Suppressor macrophage treated with lipopolysaccharide for 4 hours (primary cell): ENCODE measurements at places on chromosomes 11 and 22.

DNA sequence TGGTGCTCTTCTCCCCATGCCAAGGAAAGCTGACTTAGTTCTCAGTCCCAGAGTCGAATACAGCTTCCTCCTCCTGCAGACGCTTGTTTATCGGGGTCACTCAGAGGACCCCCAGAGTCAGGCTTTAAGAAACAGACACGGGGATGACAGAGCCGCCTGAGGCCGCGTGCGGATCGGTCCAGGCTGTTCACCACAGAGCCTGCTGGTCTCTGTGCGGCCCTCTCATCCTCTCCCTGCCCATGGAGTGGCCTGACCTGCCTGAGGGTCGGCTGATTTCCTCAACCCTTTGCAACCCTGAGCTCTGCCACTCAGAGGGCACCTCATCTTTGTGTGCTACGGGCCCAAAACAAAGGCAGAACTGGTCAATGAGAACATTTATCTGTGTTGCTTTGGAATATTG, 2.1 kb downstream of the GAL start:
- DNase-seq: no peak

DNA sequence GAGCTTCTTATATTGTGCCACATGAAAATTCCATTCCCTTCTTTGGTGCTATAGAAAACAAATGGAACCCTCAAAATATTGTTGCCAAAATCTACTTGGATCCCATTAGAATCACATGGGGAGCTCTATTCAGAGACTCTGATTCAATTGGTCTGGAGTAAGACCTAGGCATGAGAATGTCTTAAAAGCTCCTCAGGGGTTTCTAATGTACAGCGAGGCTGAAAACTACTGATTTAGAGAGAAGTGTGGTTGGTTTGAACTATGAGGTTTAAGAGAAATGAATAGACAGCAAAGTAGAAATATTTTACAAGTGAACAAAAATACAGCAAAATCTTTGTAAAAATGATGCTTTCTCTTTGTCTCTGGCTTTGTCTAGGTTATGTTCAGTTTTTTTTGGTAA, 514.7 kb downstream of the CNTN5 start:
- no peak for DNase-seq

- no peak for DNase-seq
These were observed 1169.3 kb downstream of the LRRC4C start for GRCh38 chr11:40290171-40290631.

DNA sequence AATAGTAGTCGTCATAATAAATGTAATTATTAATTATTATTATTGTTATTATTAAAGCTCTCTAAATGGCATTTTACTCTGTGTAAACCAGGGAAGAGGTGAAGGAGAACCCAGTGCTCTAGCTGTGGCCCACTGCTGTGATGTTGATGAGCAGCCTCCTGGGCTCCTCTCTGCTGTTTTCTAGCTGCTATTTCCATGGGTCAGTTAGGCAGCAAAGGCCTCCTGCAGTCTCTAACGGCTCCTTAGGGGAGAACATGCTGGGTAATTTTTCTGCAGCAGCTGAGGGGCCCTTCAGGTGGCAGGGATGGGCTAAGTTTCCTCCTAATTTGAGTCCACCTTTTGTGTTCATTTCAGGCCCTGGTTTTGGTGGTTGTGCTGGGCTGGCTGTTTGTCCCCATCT, 24.6 kb downstream of the SLC5A1 start:
- no peak for DNase-seq

- no peak for DNase-seq
These were observed 293.8 kb downstream of the BRD1 start for GRCh38 chr22:49533886-49534285.

DNA sequence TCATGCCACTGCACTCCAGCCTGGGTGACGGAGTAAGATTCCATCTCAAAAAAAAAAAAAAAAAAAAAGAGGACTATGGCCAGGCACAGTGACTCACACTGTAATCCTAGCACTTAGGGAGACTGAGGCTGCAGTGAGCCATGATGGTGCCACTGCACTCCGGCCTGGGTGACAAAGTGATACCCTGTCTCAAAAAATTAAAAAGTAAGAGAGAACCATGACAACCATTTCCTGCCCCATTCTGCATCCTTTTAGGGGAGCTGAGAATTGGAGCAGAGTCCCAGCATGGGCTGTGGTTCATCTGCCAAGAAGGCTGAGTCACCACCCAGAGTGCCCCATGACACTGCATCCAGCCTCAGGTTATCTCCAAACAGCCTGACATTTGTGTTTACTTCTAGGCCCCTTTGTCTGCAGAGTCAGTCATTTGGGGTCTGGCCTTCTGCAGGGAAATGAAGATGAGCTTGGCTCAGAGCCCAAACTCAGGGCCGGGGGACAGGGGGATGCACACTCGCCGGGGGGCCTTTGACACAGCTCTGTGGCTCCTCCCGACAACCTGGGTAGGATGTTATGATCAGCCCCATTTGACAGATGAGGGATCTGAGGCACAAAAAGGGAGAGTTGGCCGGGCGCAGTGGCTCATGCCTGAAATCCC, 4.7 kb downstream of the CSDC2 start:
- DNase-seq: no peak

- peak; percentile 33 for DNase-seq
These were observed 22.2 kb upstream of the CBX7 start for GRCh38 chr22:39174498-39175352.

DNA sequence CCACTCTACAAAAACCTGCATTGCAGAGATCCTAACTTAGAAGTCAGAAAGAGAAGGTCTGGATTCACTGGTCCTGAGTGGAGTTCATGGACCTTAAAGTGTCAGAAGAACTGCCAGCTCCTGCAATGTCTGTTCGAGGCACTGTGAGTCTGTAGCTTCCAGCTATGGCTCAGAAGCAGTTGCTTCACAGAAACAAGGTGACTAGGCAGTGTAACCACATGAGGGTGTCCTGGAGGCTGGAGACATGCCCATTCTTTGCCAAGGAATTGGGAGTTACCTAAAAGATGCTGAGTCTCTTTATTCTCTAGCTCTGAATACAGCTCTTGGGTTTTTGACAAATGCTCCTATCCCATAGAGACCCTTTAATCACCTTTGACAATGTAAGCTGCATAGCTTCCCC, 130.5 kb downstream of the SPON1 start:
- no peak for DNase-seq

GRCh38 chr22:31313366-31314147, 21.3 kb upstream of the PIK3IP1 start:
- peak; percentile 74 for DNase-seq

- DNase-seq: no peak
These were observed 634.9 kb upstream of the B3GAT1 start for GRCh38 chr11:135046986-135047385.

DNA sequence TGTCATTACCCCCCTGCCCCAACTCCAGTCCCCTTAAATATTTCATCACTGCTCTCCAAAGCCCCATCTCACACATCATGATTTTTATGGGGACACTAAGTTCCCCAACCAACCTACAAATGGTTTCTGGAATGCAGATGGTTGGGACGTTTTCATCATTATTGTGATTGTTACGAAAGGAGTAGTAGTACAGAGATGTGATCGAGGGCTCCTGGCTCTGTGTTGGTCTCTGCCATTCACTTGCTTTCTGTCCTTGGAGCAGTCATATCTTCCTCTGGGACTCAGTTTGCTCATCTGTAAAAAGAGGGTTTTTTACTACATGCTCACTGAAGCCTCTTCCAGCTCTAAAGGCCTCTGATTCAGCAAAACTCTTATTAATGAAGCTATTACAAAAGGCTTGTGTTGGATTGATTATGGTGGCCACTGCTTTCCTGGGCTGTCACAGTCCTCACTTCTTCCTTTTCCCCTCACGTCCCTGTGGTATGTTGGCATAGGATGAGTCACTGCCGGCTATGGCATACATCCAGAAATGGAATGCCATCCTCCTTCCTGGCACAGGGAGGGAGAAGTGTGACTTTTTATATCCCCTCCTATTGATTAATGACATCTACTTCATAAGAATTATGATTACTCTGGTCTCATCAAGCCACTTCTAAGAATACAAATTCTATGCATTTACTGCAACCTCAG, 593.7 kb downstream of the METTL15 start:
- no peak for DNase-seq

GRCh38 chr11:47946682-47947559, 33.4 kb upstream of the PTPRJ start:
- DNase-seq: peak; percentile 84

- no peak for DNase-seq
These were observed at the start of gene EPS8L2 for GRCh38 chr11:705646-706438. Gene EPS8L2 (plus strand): TSS chr11:706231. CDS start chr11:709408, 3,177 bp downstream.

DNA sequence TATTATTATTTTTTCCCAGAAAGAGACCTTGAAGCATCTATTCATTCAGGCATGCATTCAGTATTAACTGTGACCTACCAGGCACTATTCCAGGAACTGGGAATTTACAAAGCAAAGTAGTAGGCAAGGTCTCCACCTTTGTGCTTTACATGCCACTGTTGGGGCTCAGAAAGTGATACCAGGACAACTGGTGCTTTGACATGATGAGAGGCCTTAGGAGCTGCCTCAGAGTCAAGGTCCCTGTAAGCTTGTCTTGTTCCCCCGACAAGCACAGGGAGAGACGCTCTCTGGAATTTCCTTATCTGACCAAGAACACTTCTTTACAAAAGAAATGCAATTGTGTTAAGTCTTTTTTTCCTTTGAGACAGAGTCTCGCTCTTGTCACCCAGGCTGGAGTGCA, 2.3 kb upstream of the HMOX1 start:
- DNase-seq: no peak

DNA sequence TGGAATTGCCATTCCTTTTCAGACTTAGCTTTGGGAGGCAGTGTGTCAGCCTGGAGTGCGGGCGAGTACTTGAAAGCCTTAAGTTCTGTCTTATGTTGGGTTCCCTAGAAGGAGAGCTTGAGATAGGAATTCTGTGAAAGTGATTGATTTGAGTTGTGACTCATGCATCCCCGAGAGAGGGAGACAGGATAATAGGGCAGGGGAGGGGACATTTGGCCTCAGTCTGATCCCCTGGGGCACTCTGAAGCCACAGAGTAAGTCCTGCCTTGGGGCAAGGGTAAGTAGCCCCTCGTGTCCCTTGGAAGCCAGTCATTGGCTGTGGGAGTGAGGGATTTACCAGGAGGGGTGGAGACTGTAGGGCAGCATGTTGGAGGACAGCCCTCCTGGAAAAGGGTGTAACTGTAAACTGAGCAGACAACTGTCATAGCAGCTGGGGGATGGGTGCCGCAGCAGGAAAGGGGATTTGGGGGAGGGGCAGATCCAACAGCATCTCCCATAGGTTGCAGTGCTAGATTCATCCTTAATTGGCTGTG, 44.0 kb downstream of the KIAA1671 start:
- DNase-seq: no peak

GRCh38 chr11:66475349-66476172, 4.7 kb upstream of the DPP3 start:
- DNase-seq: no peak

GRCh38 chr22:26479792-26480610, 3.6 kb downstream of the HPS4 start:
- DNase-seq: peak; percentile 47

- DNase-seq: no peak
These were observed 42.1 kb upstream of the STK33 start for GRCh38 chr11:8636127-8636526.

DNA sequence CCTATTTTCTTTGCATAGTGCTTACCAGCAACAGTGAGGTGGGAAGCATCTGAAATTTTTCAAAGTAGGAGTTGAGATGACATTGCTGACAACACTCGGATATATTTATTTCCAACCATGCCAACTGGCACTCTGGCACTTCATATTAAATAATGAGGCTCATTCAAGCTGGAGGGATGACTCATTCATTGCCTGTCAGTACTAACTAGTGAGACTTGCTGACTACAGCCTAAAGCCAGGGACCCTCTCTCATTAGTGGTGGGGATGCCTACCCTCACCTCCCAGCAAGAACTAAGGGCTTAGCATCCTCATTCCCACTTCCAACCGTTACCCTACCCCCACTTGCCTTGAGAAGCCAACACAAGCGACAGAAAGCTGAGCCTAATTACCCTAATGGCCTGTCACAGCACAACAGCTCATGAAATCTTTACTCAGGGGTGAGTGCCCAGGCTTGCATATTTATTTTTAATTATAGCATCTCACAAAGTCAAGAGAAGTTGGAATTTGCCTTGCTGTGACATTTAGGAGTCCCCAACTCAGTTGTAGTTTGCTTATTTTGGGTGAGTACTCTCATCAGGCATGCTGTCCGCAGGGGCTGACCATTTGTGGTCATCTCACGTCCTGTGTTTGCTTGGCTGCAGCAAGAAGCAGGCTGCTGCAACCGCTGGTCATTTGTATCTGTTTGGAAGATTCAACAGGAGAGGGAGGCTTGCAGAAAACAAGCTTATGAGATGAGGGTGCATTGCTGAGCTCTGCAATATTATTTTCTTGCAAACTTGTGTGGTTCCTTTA, 181.6 kb upstream of the POU2AF2 start:
- no peak for DNase-seq

- DNase-seq: peak; percentile 1
These were observed 57.6 kb upstream of the B3GAT1 start for GRCh38 chr11:134469627-134470026.

GRCh38 chr11:82854242-82854641, 46.0 kb downstream of the PRCP start:
- no peak for DNase-seq

DNA sequence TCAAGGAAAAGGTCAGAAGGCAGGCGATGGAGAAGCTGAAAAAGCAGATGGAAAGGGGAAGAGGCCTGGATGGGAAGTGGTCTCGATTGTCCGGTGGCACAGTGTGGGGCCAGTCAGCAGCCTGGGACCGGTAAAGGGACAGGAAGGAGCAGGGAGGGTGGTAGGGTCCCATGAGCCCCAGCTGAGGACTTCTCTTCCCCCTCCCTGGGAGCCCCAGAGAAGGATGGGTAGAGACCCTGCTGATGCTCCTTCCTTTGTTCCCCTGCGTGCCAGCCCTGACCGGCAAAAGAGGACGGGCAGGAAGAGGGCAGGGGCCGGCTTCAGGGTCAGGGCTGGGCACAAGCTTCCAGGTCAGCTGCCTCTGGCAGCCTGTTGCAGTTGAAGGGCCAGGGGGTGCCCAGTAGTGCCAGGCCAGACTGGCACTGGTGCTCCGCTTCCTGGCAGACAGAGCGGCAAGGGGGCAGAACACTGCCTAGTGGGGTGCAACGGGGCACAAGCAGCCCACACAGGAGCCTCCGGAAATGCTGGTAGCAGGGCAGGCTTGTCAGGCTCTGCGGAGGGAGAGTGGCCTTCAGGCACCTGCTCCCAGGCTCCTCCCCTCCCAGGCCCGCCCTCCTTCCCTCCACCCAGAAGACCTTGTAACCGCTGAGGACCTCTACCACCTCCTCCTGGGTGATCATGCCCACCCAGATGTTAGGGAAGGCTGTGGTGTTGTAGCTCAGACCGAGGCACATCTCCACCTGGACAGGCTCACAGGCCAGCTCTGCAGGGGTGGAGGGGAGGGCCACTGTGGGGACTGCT, 739 bp upstream of the C1QTNF5 start:
- no peak for DNase-seq
